ENCODE measurements at places on chromosomes 4 and X.

DNA sequence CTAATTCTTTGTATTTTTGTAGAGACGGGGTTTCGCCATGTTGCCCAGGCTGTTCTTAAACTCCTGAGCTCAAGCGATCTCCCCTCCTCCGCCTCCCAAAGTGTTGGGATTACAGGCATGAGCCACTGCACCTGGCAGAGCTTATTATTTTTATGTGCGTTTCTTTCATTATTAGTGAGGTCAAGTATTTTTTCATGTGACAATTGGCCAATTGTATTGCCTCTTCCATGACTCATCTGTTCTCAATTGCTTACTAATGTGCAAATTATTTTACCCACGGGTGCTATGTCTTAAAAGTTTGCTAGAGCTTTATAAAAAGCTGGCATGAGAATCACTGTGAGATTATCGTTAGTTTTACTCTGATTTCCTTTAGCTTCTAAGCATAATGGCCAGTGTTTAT lies 13.0 kb upstream of the ARX start:
- DNase-seq: no peak

DNA sequence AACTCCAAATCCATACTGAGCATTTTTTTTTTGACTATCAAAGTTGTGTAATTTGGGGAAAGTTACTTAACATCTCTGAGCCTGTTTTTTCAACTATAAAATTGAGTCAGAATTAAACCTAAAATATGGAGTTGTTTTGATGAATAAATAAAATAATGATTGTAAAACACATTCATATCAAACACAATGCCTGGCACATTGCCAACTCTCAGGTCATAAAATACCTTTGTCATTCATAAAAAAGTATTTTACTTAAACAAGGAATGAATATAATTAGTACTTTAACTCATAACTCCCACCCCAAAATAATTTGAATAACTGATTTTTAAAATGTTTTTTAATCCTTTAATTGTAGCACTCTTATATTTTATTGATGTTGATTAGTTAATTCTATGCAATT lies 3.8 kb upstream of the GPR174 start:
- no peak for DNase-seq

DNA sequence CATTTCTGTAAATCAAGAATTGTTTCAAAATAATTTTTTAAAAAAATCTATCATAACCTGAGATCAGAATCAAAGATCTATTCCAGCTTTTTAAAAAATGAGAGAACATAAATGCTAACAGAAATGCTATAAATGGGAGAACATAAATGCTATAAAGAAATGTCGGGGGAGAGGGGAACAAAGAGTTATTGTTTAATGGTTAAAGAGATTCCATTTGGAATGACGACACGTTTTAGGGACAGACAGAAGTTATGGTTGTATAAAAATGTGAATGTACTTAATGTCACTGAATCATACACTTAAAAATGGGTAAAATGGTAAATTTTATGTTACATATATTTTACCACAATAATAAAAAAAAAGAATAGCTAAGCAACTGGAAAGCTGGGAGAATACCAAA lies 127.1 kb downstream of the ATRX start:
- no peak for DNase-seq

DNA sequence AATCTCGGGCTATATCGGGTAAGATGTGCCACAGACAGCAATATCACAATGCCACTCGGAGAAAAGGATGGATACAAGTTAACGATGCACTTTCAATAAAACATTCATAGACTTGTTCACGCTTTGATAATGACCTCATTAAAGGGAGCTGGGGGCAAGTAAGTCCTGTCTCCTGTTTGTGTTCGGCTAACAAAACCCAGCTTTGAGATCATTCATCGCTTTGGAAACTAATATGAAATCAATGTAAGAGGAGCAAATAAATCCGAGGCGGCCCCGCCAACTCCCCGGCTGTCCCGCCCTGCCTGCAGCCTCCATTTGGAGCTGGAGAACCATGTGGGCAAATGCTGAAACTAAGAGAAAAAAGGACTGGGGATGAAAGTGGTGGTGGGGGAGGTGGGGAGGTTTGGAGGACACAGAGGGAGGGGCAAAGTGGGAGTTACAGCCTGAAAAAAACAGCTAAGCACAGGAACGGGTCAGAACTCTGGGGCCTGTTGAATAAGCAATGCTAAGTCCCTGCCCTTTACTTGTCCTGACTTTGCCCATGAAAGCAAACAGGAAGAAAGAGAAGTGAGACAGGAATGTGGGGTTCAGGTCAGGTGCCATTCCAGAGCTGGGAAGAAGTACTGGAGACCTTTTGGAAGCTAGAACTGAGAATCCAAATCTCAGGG lies 3.5 kb upstream of the GSX2 start:
- peak; percentile 78 for DNase-seq

GRCh38 chr4:124095621-124096020 lies 616.9 kb downstream of the ANKRD50 start:
- no peak for DNase-seq

DNA sequence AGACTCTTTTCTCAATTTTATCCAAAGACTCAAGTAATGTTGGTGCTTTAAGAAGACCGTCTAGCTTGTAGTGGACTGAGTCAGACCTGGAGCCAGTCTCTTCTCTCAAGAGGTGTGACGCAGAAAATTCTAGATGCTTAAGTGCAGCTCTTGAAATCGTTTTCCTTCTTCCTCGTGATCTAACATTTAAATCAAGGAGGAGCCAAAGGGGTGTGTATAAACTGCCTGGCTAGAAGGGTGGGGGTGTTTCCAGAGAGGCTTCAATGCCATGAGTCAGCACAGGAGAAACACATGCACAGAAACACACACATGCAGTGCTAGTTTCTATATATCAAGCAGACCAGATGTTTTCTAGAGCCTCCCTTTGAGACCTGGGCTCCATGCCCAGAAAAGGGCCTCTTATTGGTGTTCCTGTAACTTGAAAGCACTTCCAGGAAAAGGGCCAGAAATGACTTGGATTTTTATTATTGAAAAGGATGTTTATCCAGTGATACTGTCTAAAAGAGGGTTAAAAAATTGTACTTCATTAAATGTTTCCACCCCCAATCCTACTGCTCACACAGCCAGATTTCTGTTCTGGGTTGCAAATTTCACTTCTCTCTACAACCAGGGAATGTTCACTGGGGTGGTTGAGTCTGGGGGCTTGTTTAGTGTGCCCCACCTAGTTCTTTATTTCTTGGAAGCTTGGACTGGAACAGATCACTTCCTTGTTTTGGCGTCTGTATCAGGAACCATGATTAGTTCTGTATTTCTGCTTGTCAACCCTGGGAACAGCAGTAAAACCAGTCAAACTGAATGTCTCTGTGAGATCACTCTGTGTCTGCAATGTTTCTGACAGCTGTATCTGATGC lies at the start of gene CLIC2:
Gene CLIC2 (minus strand): TSS at position 129 of the 851 bp plus-strand sequence. CDS start 187 bp downstream, outside the sequence.
- DNase-seq: no peak

GRCh38 chrX:57984620-57985019 lies 74.4 kb upstream of the ZXDA start:
- DNase-seq: no peak

GRCh38 chrX:26954029-26954428 lies 509.1 kb downstream of the PPP4R3C start:
- no peak for DNase-seq

DNA sequence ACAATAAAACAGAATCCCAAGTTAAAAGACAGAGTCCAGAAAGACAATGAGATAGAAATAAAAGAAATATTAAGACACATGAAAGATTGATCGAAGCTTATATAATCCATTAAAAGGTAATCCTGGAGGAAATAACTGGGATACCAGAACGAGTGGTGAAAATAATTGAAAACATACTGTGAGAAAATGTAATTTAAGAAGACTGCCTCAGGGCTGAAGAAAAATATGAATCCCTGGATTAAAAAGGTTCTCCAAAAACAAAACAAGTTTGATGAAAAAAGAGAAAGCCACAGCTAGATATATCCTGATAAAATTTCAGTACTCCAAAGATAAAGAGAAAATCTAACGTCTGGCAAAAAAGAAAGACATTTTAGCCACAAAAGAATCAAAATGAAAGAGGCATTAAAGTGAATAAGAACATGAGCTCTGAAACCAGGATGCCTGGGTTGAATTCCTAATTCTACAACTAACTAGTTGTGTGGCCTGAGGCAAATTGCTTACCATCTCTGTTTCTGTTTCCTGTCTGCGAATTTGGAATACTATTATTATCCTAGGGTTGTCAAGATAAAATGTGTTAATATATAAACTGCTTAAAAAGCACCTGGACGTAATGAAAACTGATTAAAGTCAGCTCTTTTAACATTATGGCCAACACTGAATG lies 5.5 kb downstream of the DDX60L start:
- no peak for DNase-seq

- DNase-seq: no peak
Measured at GRCh38 chr4:65457011-65457410, 213.3 kb downstream of the EPHA5 start.

GRCh38 chr4:152988721-152989553 lies 52.8 kb downstream of the FHDC1 start:
- DNase-seq: no peak

GRCh38 chr4:73917081-73917501 lies 47.9 kb downstream of the CXCL1 start:
- no peak for DNase-seq

- DNase-seq: no peak
Measured at GRCh38 chrX:989959-990510, 222.4 kb downstream of the CRLF2 start.

DNA sequence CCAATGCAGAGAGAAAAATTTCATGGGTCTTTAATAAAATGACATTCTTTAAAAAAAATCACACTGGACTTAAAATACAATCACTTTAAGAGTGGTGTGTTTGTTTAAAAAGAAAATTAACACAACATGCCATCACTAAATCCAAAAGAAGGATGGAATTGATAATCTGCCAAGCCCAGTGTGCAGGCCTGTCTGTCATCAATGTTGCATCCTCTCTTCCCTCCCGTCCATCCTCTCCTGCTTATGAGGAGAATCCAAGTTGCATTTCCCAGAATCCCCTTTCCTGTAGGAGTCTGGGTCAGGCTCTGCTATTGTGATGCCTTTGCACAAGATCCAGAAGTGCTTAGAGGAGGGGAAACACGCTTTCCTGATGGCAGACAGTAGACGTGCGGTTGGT lies 169.4 kb downstream of the MID1 start:
- no peak for DNase-seq

DNA sequence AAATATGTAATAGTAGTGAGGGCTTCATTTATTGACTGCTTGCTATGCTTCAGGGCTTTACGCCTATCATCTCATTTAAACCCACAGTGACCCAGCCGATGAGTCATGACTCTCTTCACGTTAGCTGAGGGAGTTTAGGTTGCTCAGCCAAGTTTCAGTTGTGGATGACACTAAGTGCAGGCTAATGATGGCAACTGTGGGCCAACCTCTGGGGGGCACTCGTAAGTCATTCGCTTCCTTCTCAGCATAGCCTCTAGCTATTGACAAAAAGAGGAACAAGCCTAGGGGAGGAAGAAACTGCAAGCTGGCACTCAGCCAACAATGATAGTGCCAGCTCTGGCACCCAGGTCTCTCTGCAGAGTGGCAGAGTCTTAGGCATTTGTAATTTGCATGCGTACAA lies 325.0 kb downstream of the ARHGAP10 start:
- peak; percentile 49 for DNase-seq

GRCh38 chr4:185352741-185353140 lies 43.0 kb downstream of the LRP2BP start:
- DNase-seq: no peak

GRCh38 chr4:43607400-43607799 lies 714.9 kb downstream of the GRXCR1 start:
- no peak for DNase-seq

DNA sequence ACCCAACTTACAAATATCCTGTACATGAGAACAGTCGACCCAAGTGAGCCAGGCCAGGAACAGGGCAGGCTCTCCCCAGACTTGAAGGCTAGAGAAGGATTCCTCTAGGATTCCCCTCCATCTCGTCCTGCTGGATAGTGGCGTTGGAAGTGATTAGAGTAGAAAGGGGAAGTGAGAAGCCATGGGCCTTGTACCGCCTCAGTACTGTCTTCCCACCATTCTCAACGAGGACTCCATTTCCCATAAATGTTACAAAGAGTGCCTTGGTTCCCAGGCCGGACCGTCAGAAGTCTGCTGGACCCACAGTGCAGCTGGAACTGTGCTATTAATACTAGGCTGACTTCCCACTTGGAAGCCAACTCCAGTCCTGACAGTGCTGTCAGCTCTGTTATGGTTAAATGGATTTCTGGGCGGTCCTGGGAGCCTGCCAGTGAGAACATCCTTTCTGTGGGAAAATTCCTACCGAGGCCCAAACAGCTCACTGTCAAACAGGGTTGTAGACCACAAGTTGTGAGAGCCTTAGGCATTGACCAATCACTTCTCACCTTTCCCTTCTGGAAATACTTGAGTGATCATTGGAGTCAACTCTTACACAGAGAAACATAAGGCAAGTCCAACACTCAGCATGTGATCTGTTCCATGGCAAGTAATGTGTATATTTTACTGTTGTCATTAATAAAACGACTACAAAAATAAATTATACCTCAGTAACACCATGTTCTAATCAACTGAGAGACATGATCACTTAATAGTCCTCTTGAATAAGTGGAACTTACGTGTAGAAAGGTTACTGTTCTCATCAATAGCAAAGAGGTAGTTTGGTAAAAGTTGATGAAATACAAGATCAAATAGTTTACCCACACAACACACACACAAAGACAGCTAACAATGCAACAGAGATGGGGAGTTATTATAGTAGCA lies 58.4 kb downstream of the AMELX start:
- DNase-seq: no peak

- no peak for DNase-seq
Measured at GRCh38 chr4:16685536-16685935, 212.9 kb downstream of the LDB2 start.

GRCh38 chrX:132631579-132632232 lies 142.9 kb upstream of the MBNL3 start:
- peak; percentile 39 for DNase-seq

GRCh38 chr4:108168671-108169523 lies at the start of gene LEF1:
TSS of gene LEF1 (minus strand) at chr4:108168932. CDS start at chr4:108167767, 1,165 bp downstream.
- DNase-seq: peak; percentile 84

DNA sequence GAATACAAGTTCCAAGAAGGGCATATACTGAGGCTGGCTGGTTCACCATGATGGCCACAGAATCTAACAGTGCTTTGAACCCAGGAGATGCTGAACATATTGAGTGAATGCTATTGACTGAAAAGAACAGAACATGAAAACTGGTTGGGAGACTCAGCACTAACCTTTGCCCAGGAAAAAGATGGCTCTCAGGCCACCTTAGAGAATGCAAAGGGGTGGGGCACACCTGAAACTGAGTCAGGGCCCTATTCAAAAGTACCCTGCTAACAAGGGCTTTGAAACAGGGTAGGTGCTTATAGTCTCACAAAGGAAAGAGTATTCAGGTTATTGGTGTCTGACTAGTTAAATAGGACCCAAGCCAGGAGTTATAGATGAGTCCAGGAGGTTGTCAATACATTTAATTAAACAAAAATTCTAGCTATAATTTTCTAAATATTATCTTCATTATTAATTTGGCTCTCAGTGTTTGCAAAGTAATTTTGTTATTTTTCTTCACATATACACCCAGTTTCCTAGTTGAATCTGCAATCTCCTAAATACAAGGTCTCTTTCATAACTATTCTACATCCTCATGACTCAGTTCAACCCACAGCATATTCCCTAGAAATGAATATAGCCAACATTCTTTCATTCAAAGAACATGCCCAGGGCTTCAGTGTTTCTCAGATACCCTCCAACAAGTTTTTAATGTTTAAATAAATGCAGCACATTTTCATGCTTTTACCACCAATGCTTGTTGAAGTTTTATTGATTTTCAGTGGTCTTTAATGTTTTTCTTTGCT lies 144.2 kb upstream of the RAPGEF2 start:
- DNase-seq: no peak

- DNase-seq: no peak
Measured at GRCh38 chr4:116059361-116059760, 945.9 kb upstream of the NDST4 start.
